Left cardiac atrium (tissue), 4 donors: ENCODE measurements at places on chromosomes 13 and 19. TPM values are rescaled to one million over a fixed set of nuclear protein-coding genes. Genes with fewer than 3 reads are reported as not detected.

Gene DNMT1
- 32.7 TPM for total RNA-seq

Gene TMC4
- 0.38 TPM for total RNA-seq

Gene PSG2
- not detected for total RNA-seq

Gene SGCG
- total RNA-seq: 121 TPM

Gene CCL25
- total RNA-seq: not detected

Gene ADAMTS10
- total RNA-seq: 12.4 TPM

- no peak for DNase-seq
These were observed 663.7 kb downstream of the EFNB2 start for GRCh38 chr13:105871768-105872167.

- DNase-seq: peak; percentile 19
These were observed 3.4 kb downstream of the PTGIR start for GRCh38 chr19:46621191-46622117.

DNA sequence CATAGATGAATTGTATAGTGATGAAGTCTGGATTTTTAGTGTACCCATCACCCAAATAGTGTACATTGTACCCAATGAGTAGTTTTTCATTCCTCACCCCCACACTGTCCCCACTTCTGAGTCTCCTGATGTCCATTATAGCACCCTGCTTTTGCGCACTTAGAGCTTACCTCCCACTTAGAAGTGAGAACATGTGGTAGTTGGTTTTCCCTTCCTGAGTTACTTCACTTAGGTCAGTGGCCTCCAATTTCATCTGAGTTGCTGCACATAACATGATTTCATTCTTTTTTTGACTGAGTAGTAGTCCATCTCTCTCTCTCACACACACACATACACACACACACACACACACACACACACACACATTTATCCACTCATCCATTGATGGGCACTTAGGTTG is 43.2 kb upstream of the ALOX5AP start:
- DNase-seq: no peak

DNA sequence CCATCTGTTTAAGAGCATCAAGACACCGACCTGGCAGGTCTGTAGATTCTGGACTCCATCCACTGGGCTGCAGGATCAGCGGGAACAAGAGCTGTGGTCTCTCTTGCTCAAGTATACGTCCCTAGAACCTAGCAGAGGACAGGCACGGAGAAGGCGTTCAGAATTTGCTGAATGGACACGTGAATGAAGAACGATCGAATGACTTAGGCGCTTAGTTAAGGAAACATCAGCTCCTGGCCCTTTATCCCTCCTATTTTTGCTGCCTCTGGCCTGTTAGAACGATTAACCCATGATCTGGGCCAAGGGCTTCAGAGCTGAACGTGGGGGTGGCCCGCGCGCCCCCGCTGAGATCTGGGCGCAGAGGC is 953 bp downstream of the DZIP1 start:
- no peak for DNase-seq

DNA sequence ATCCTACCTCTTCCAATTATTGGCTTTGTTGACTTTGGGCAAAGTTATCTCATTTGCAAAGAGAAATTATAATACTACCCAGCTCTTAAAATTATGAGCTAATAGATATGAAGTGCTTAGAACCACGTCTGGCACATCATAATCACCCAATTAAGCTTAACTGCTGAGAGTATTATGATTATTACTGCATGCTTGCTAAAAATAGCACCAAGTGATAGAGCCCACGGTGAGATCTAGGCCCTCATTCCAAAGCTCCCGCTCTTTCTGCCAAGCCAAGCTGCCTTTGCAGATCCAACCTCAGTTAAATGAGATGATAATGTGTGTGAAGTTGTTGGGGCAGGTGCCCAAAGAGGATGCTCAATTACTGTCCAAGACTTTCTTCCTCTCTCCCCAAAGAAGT is 6.5 kb upstream of the EDDM13 start:
- no peak for DNase-seq

DNA sequence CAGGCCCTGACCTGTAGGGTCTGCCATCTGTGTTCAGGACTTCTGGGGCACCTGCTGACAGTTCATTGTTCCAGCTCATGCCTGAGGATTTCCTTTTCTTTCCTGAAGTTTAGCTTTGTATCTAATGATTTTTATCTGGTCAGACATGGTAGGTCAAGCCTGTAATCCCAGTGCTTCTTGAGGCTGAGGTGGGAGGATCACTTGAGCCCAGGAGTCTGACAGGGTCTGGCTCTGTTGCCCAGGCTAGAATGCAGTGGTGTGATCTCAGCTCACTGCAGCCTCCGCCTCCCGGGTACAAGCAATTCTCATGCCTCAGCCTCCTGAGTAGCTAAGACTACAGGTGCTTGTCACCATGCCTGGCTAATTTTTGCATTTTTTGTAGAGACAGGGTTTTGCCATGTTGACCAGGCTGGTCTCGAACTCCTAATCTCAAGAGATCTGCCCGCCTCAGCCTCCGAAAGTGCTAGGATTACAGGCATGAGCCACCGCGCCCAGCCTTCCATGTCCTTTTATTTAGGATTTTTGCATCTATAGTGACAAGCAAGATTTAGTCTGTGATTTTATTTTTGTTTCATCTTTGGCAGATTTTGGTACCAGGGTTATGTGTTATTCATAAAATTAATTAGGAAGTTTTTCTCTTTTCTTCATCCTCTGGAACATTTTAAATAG is 33.2 kb downstream of the CHST8 start:
- DNase-seq: no peak

GRCh38 chr19:1263188-1263587 is 5.9 kb upstream of the CIRBP start:
- no peak for DNase-seq

- DNase-seq: peak; percentile 66
These were observed 14.6 kb downstream of the GNA11 start for GRCh38 chr19:3108775-3109174.

DNA sequence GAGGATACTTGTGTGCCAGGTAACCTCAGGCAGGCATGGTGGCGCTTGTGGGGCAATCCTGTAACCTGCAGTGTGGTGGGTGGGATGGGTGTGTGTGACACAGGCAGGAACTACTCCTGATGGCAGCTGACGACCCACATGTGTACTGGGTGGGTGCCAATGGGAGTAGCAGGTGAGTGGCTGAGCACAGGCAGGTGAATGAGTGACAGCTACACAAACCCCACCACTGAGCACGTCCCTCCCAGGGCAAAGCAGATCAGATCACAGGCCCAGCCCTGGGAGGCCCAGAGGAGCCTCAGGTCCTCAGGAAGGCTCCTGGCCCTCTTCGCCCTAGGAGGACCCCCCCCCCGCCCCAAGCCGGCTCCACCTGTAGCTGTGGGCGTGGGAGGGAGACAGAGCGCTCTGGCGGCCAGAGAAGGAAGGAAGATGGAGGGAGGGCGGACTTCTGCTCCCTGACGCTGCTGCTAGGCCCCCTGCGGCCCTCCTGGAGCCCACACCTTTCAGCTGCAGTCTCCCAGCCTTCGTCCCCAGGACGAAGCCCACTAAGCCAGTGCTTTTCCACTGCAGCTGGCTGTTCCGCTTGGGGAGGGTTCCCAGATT is 1.3 kb upstream of the ZNF181 start:
- peak; percentile 23 for DNase-seq

DNA sequence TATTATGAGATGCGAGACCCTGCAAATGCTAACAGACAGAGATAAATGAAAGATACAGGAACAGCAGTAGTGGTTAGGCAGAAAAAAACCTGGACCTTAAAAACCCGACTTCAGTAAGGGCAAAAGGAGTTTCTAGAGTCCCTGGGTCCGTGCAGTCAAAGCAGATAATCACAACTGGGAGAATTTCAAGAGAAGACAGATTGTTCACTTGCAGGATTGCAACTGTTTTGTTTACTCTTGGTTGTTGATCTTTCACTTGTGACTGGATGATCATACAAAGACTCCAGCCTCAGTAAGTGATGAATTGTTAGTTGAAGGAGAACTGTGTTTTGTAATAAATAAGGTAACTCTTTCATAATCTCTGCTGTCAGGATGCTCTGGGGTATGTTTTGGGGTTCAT is 135.1 kb downstream of the GPC6 start:
- DNase-seq: no peak

- DNase-seq: no peak
These were observed 119.7 kb downstream of the LHFPL6 start for GRCh38 chr13:39483326-39483725.

- DNase-seq: no peak
These were observed 1.2 kb upstream of the GPX4 start for GRCh38 chr19:1102407-1103131.

GRCh38 chr13:98665638-98665995 is 86.9 kb downstream of the SLC15A1 start:
- no peak for DNase-seq

- DNase-seq: no peak
These were observed 926 bp downstream of the ZNF587 start for GRCh38 chr19:57850553-57851017.

- DNase-seq: no peak
These were observed 978.7 kb downstream of the SLITRK5 start for GRCh38 chr13:88649855-88650254.

GRCh38 chr13:109764470-109765291 is 21.7 kb downstream of the IRS2 start:
- DNase-seq: no peak

DNA sequence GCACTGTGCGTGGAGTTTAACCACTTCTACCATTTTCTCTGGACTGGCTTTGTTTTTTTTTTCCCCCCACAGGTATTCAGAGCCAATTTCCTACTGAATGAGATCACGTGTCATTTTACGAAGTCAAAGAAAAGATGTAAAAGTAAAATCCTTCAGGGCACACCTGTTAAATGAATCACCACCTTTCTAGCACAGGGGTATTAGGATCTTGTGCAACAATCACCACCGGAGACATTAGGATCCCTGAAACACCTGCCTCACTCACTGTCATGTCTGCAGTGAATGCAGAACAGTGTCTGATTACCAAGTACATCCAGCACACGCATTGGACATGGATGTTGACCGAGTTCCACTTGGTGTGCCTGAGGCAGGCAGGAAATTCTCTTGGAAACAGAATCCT is 17.2 kb downstream of the BRD4 start:
- DNase-seq: no peak

GRCh38 chr13:24180750-24181377 is 20.3 kb downstream of the SPATA13 start:
- no peak for DNase-seq

- DNase-seq: peak; percentile 70
These were observed 16.7 kb downstream of the TSKS start for GRCh38 chr19:49746206-49746958.

DNA sequence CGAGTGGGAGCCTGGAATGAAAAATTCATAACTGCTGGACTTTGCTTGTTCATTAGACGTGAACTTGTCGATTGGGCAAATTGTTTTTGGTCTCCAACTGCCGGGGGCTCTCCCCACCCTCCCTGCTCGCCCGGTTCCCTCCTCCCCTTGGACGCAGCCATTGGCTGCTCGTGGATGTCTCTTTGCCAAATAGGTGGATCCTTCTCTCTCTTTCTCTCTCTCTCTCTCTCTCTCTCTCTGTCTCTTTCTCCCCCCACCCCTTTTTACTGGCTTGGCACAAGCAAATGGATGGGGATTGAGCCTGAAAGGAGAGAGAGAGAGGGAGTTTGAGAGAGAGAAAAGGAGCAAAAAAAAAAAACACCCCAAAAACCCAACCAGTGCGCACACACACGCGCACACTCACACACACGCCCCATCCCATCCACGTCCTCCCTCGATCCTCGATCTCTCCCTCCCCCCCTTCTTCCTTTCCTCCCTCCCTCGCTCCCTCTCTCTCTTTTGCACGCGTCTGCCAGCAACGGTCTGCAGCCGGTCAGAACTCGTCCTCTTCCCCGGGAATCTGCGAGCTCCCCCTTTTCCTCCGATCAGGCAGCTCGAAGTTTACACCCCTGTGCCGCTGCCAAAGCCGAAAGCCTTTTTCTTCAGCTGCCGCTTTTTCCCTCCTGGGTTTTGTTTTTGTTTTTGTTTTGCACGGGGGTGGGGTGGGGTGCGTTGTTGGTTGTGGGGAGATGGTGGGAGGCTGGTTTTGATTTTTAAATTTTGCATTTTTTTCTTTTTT is 27.8 kb downstream of the NFIX start:
- peak; percentile 83 for DNase-seq

GRCh38 chr19:7348587-7349230 is at the start of gene ARHGEF18:
Gene ARHGEF18 (plus strand): TSS chr19:7348937. CDS start chr19:7362891, 13,954 bp downstream.
- no peak for DNase-seq

- DNase-seq: no peak
These were observed 1.1 kb upstream of the GJA3 start for GRCh38 chr13:20161951-20162300.

GRCh38 chr19:50172726-50173125 is 9.6 kb upstream of the IZUMO2 start:
- no peak for DNase-seq

DNA sequence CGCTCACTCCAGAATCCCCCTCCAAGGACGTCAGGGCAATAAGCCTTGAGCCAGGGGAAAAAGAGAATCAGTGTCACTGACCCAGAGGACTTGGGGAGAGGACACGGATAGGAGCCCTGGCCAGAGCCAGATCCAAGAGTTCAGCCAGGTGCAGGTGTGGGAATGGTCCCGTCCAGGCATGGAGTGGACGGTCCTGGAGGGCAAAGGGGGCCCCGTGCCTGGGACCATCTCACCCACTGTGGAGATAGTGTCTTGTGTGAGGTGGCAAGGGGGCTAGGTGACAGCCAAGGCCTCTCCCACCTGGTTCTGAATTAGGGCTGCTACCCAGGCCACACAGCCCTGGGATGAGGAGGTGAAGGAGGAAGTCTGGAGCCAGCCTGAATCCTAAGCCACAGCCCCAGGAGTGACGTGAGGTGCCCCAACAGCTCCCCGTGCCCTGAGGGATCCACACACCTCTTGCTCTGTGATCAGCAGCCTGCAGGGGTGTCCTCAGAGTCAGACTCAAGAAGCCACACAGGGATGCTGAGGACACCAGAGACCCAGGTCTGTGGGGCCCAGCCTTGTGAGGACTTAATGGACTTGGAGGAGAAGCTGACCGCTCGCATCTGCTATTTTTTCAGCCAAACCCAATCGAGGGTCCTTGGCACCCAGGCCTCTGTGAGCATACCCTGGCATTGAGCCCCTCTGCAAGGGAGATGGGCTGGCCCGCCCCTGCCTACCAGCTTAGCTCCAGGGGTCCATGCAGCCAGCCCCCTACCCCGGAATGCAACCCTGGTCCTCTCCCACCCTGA is 16.4 kb upstream of the ZNF14 start:
- no peak for DNase-seq

- no peak for DNase-seq
These were observed 16.3 kb downstream of the DPP9 start for GRCh38 chr19:4707322-4707721.

DNA sequence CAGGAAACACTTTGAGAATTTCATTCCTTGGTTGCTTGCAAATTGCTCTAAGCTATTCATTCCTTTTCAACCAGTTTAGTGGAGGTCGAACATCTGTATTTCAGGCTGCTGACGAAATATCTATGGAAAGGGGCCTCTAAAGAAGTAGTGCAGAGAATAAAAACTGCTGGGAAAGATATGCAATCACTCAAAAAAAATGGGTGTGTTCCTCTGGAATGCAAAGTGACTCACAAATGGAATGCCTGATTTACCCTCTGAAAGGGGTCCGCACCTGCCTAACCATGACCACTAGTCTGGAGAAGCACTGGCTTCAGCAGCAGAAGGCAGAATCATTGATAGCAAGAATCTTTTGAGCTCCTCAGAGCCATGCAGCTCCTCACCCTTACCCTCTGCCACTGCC is 129.4 kb downstream of the PCDH9 start:
- DNase-seq: no peak
